Fibroblast of skin of right quadriceps (primary cell): ENCODE measurements at places on chromosomes 4 and X.

DNA sequence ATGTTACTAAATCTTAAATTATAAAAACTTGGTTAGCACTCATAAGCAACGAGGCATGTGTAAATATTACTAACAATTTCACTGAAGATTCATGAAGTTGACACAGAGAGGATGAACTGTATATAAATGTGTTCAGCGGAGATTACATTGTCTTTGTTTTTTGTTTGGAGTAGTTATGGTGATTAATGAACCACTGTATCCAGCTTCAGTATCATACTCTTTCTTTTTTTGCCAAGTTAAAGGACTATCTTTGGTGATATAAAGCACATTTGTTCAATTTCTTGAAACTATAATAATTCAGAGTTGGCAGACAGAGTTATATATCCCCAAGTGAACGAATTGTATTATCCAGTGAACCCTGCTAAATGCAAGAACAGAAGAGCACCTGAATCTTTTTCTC, 497.6 kb downstream of the CCSER1 start:
- no peak for DNase-seq

- DNase-seq: peak; percentile 6
Observed at GRCh38 chr4:87849612-87850011, 16.8 kb downstream of the MEPE start.

DNA sequence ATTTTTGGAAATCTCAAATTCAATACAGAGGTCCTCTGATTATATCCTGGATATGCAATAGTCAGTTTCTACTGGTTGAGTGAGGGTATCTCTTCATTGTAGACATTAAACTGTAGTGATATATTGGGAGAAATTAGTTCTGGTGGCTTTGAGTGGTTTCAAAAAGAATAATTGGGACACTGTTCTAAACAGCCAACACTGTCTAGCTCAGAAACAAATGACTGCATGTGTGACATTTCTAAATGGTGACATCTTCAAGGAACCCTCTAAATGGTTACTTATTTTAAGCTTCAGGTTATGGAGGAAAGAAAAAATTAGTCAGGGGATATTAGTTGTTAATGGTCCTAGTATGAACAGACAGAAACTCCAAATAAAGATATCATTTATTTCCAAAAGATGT, 186.2 kb downstream of the LARP7 start:
- DNase-seq: no peak

DNA sequence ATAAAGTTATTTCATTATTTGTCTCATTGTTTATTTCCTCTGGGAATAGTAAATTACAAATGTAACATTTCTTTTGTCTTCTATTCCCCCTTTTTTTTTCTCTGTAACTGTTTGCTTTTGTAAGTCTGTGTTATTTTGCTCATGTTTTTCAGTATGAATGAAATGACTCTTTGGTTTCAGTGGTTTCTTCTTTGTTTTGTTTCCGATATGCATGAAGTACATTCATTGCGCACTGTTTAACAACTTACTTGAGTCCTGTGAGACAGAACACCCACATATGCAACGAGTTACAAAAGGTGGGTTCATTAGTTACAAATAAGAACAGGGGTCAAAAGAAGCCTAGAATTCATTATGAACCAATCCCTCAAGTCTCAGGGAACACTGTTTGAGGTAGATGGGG, 175.0 kb upstream of the UGT8 start:
- no peak for DNase-seq

GRCh38 chrX:48702032-48702431, 5.5 kb downstream of the SUV39H1 start:
- no peak for DNase-seq

DNA sequence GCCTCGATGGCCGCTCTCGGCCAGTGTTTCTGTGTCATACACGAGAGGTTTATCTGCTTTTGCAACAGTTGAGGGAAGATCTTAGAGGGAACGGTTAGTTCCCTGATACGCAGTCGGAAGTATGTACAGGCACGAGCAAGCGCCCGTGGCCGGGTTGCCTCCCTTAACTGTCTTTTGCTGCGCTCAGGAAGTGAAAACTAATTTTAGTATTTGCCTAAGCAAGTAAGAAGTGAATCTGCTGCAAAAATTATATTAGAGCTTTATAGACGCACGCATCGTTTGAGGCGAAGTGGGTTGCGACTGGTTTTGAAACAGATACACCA, 695 bp downstream of the MTM1 start:
- peak; percentile 10 for DNase-seq

GRCh38 chrX:112769034-112769433, 71.6 kb downstream of the AMOT start:
- DNase-seq: no peak

GRCh38 chrX:130212371-130212770, 40.6 kb downstream of the RAB33A start:
- no peak for DNase-seq
